ENCODE measurements at places on chromosomes 4 and X.

GRCh38 chr4:153432965-153433753 is 33.0 kb upstream of the TMEM131L start:
- peak; percentile 73 for DNase-seq

- no peak for DNase-seq
These were observed 58.7 kb downstream of the NBDY start for GRCh38 chrX:56787734-56788152.

- no peak for DNase-seq
These were observed 60.6 kb upstream of the CFAP47 start for GRCh38 chrX:35858906-35859305.

DNA sequence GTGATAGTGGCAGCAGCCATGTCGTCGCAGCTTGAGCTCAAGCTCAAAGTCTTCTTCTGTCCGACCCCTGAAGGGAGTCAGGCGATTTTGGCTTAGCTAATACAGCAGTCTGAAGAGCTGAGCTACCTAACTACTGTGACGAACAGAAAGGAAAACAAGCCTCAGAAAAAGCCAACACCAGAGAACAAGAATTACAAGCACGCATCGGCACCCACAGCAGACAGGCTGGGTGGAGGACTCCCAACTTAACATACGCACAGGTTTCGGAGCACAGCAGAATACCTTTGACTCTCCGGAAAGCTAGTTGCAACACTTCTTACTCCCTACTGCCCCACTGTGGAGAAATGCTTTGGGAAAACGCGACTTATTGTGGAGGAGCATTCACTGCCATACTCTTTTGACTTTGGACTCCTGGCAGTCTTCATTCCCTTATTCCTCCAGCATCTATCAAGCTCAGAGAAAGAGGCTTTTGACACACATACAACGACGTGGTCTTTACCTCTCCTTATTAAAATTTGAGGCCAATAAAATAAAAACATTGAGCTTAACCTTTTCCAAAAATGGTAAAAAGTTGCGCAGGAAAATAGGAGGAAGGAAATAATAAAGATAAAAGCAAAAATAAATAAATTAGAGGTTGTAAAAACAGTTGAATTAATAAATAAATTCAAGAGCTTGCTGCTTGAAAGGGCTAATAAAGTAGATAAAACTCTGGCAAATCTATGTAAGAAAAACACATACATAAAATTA is 41.3 kb upstream of the GPC3 start:
- no peak for DNase-seq

- no peak for DNase-seq
These were observed 10.1 kb upstream of the FMR1 start for GRCh38 chrX:147901461-147902126.

DNA sequence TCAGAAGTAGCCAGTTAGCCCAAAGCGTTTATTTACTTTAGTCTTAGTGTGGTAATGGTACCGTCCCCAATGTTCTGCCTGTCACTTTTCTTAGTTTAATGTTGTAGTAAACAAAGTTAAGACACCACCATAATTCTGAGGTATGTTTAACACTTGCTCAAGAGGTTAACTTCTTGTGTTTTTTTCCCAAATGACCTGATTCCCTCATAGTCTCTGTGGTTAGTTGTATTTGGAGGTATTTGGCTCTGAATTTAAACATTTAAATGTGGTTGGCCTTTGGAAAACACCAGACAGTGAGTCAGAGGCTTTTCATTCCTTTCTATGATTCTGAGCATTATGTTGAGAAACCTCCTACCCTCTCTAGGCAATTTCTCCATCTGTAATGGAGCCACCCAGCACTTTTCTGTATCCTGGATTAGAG is 47.9 kb downstream of the CXCL1 start:
- no peak for DNase-seq

DNA sequence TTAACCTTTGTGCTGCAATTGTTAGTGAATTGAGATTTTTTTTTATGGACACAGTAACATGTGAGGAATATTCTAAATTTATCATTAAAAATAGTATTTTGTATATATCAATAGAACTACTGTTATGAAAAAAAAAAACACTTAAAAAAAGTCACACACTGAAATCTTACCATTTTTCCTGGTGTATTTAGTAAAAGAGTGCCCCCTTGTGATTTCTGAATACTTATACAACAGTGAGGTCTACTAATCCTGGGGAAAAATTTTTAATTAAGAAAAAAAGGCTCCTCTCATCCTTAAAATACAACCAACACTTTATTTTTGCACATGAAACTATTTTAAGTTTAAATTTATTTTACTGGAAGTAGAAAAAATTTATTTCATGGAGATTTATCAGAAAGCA is 56.4 kb upstream of the SPOCK3 start:
- DNase-seq = no peak
